Ascending aorta (tissue), 2 donors: ENCODE measurements at places on chromosomes 2 and 18.

DNA sequence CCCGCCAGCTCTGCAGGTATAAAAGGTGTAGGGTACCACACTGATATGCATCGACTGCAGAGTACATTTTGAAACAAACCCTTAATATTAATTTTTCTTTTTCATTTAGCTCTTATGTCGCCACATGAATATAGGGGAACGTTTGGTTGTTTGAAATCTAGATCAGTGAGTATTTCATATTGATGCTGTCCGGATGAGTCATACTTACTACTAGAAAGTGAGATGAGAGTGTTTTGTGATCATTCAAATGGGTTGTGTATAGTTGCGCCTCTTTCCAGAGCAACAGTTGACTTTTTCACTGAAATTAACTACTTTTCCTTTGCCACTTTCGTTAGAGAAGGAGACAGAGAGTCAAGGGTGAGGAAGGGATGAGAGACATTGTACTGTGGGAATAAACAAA, 24.6 kb downstream of the NPAS2 start:
- no peak for DNase-seq

- peak; percentile 64 for DNase-seq
These were observed 45.3 kb downstream of the ACAA2 start for GRCh38 chr18:49768051-49768391.

GRCh38 chr2:5021136-5021535, 671.0 kb upstream of the SOX11 start:
- DNase-seq: no peak

DNA sequence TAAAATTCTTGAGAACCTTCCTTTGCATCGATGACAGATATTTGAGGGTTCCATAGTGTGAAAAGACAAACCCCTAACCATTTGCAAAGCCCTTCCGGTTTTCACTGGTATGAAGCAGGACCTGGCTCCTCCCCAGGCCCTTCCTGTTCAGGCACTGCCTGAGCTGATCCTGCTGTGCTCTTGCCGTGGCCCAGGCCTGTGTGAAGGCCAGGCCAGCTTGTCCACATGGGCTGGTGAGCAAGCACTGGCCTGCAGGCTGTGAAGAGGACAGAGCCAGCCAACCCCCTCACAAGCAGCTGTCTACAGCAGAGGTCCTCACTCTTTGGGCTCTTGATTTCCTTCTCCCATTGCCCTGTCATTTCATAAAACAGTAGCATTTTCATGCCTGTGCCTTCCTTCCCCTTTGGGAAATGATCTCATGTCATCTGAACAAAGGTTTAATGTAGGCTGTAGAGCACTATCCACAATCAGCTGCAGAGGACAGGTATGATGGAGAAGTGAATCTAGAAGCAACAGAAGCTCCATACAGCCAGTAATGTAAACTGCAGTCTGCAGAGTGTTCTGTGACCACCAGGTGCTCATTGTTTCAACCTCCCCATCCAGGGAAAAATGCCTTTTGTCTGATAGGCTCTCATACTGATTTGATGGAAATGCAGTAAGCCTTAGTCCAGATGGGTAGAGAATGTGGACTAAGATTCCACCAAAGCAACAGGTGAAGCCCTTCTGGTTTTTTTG, 19.8 kb downstream of the MPHOSPH10 start:
- no peak for DNase-seq

GRCh38 chr2:239026711-239027361, 179.0 kb downstream of the TWIST2 start:
- no peak for DNase-seq

GRCh38 chr2:172103471-172104272, 972 bp upstream of the DLX2 start:
- no peak for DNase-seq

GRCh38 chr18:37698508-37699040, 133.0 kb upstream of the CELF4 start:
- DNase-seq: no peak

DNA sequence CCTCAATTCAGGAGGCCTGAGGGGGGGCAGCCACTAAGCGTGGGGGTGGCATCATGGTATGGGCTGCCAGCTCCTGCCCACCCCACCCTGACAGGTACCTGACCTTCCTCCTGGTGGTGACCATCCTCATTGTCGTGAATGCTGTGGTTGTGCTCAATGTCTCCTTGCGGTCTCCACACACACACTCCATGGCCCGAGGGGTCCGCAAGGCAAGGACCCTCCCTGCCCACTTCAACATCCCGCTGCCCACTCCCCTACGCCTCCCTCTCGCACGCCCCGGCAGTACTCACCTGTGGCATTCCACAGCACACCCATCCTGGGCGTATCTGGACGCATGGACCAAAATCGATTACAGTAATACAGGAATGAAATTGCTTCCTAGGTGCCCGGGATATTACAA, 4.0 kb downstream of the CHRNG start:
- DNase-seq: no peak

- no peak for DNase-seq
These were observed 71.0 kb downstream of the TPO start for GRCh38 chr2:1484131-1484884.

- DNase-seq: no peak
These were observed 33.5 kb downstream of the TPRKB start for GRCh38 chr2:73703675-73704074.

- DNase-seq: no peak
These were observed 278.1 kb upstream of the ZEB2 start for GRCh38 chr2:144798034-144798433.

GRCh38 chr18:48065601-48065995, 135.1 kb upstream of the SMAD2 start:
- no peak for DNase-seq

DNA sequence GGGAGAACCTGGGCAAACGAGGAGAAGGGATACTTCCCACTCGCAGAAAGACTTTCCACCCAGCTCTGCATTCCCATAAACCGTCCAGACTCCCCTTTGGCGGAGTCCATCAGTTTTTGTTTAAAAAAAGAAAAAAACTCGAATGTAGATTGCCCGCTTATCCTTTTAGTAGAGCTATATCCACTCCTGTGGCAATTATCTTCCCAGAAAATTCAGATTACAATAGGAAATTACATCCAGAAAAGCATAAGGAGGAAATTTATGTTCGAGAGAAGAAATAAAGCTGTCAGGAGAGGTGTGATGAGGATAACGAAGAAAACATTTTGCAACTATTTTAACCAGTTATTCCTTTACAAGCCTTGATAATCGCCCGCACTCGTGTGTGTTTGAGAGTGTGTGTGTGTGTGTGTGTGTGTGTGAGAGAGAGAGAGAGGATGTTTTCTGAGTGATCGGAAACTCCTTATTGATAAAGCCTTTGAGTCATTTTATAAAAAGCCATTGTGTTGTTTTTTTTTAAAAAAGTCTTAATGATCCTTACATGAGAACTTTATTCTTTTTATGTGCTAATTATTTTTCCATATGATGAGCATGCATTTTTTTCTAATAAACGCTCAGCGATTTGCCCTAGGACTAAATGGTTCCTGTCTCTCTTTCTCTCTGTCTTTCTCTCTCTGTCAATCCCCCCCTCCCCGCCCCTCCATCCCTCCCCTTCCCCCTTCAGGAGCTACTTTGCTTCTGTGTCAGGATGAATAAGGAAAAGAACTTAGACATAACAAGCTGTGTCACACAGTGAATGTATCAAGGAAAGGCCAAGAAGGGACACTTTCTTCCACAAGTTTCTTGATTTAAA, 1.1 kb upstream of the PPP3R1 start:
- DNase-seq: no peak

GRCh38 chr2:126720638-126721037, 64.7 kb downstream of the GYPC start:
- no peak for DNase-seq

DNA sequence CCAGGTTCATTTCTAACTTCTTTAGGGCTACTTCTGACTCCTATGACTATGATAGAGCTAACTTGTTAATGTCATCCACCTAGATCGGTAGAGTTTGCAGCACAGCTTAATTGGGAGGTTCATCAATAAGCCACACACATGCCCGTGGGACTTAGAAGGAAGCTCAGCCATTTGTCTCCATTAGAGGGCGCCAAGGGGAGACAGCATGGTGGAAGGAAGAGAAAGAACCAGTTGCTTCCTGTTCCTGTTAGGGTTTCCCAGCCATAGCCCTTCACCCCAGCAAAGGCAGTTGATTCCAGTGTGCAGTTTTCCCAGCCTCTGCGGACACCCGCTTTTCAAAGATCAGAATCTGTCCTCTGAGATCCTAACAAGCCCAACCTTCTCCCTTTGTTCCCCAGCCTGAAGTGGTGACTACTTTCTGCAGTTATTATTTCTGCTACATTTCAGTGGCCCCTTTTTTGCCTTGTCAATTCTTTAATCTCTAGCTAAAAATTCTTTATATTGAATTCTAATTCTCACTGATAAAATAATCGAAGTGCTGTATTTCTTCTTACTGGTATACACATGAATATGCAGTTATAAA, 30.3 kb downstream of the MAIP1 start:
- peak; percentile 67 for DNase-seq

GRCh38 chr2:71830497-71831192, 317.0 kb downstream of the CYP26B1 start:
- DNase-seq: no peak
